ENCODE measurements at places on chromosomes 6 and 20. TPM values are rescaled to one million over a fixed set of nuclear protein-coding genes. Genes with fewer than 3 reads are reported as not detected.

Gene HSPA12B
- total RNA-seq: 11.1 TPM

- DNase-seq: no peak
These were observed 62.5 kb downstream of the AHI1 start for GRCh38 chr6:135434991-135435390.

GRCh38 chr6:116369964-116370759, 585 bp upstream of the DSE start:
- peak; percentile 21 for DNase-seq

Gene BRD2
- 334 TPM for total RNA-seq

DNA sequence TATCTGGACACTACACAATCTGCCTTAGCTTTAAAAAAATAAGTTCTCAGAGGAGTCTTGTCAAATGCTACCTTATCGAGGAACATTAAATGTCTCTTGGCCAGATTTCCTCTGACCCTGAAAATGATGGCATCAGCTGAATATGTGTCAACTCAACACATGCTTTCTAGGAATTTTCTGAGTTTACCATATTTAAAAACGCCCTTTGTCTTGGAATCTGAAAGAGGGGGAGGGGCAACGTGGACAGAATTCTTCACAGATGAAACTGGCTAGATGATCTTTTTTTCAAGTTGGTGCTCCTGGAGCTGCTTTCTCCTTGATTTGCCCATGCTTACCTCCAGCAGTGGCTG, 5.1 kb downstream of the SOX4 start:
- no peak for DNase-seq

- DNase-seq: no peak
These were observed 69.2 kb downstream of the MTFR2 start for GRCh38 chr6:136180704-136181511.

GRCh38 chr6:16324606-16325225, 86.3 kb downstream of the GMPR start:
- DNase-seq: no peak

DNA sequence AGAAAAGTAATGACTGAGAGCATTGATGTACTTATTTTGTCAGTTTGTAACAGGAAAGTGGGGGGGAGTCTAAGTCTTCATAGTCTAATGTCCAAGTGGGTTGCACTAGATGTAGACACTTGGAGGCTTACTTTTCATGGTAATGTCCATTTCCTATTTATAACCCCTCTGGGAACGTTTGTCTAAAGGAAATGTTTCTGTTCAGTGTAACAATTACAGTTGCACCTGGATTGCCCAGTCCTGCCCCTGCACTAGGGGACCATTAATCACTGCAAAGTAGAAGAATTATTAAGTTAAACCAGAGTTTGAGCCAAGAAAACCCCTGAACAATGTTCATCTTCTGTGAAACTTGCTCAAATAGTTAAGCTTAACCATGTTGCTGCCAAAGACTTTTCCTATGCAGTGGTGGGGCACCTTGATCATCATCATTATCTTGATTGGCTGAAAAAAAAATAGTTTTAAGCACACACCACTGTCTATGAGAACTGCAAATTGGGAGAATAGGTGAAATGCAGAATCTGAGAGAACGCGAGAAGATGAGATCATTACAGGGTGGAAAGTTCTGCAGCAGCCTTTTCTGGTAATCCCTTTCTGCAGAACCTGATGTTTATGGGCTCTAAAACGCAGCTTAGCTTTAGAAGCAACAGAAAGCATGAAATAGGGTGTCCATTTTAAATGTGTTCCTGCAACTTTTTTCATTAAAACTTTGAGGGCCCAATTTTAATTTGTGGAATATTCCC, 106.0 kb downstream of the ZNF217 start:
- DNase-seq: no peak

GRCh38 chr20:61712688-61713087, 353.0 kb downstream of the TAF4 start:
- no peak for DNase-seq

- peak; percentile 46 for DNase-seq
These were observed 13.9 kb downstream of the TNFAIP3 start for GRCh38 chr6:137880746-137881521.

- DNase-seq: no peak
These were observed 45.9 kb upstream of the ID4 start for GRCh38 chr6:19791267-19791666.

DNA sequence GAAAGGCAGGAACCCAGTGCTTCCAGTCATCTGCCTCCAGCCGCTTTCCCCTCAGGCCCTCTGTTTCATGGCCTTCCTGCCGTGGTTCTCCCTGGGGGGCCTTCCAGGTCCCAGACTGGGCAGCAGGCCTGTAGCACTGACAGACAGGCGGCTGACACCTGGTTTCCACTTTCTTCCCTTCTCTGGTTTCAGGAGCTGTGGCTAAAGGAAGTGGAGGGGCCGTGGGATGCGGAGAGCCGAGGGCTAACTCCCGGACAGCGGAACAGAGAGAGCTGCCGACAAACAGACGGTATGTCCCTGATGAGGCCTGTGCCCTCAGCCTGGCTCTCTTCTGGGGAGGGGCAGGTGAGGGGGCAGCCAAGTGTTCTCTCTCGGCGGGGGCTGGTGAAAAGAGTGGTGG, 12.5 kb downstream of the LRRC73 start:
- DNase-seq: no peak

- DNase-seq: peak; percentile 76
These were observed 113.5 kb upstream of the BTN3A2 start for GRCh38 chr6:26251354-26252076.
